ENCODE measurements at places on chromosomes 2 and 18.

DNA sequence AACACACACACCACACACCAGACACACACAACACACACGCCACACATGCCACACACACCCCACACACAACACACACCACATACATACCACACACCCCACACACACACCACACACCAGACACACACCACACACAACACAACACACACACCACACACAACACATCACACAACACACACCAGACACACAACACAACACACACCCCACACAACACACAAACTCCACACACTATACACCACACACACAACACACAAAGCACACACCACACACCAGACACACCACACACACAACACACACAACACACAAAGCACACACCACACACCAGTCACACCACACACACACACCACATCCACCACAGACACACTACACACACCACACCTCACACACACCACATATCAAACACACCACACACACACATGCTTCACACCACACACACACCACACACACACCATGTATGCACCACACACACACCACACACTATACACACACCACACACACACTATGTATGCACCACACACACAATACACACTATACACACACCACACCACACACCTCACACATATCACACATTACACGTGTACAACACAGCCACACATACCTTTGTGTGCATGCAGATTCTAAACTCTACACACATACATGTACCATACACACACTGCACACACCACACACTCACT lies 72.2 kb downstream of the TMEM18 start:
- peak; percentile 2 for DNase-seq

DNA sequence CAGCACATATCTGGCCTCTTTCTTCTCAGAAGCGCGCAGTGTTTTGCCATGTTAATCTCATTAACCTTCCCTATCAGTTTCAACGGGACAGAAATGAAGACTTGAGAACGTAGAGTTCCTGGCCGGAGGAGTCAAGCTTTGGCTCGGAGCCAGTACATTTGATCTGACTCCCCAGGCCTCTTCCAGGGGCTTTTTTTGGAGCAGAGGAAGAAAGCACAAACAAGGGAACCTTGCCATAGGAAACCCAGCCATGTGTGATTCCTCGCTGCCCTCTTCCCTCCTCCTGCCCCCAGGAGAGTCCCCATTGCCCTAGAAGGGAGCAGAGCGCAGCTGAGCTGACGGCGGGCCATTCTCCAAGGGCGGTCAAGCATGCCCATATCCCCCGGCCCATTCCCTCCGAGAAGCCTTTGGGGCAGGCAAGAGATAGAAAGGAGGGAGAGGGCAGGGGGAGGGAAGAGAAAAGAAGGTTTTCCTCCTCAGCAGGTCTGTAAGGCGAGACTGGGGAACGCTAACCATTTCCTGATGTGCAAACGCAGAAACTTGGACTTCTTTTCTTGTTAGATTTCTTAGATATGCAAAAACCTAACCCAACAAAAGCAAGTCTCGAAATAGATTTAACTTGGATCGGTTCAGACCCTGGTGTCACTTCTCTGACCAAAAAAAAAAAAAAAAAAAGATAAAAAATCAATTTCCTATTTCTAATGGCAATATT lies 63.7 kb upstream of the POU3F3 start:
- no peak for DNase-seq

DNA sequence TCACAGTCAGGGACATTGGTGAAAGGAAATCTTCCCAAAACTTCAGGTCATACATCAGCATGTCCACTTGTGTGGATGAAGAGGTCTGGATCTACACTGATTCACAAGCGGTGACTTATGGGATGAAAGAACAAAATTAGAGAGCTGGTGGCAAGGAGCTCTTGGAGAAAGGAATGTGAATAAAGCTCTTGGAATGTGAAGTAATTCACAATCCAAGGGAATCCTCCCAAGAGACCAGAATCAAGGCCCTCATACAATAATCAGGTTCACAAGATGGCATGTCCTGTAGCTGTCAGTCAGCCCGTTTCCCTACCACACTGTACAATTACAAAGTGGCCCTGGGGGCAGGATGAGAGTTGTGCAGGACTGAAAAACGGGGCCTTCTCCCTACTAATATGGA lies 96.2 kb downstream of the MRPS9 start:
- DNase-seq, result no peak

GRCh38 chr2:114022360-114023085 lies 132.6 kb downstream of the ACTR3 start:
- DNase-seq, result no peak
